ENCODE measurements at places on chromosomes 3 and 15. TPM values are rescaled to one million over a fixed set of nuclear protein-coding genes. Genes with fewer than 3 reads are reported as not detected.

The GOLGA8Q gene
- 0.15 TPM for total RNA-seq

DNA sequence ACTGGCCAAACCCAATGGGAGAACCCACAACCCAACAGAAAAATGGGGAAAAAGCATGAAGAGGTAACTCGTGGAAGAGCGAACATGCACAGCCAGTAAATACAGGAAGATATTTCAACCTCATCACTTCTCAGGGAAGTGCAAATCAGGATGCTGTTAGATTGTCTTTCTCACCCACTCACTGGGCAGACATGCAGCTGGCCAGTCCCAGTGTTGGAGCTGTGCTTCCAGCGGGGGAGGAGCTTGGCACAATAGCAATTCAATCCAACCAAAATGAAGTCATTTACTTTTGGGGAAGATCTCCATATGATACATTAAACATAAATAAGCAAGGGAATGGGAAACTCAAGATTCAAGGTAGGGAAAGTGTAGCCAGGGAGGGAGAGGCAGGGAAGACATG, 12.1 kb downstream of the WNT7A start:
- DNase-seq: no peak

- no peak for DNase-seq
These were observed at the start of gene DAPK2 for GRCh38 chr15:64046421-64047153. DAPK2 (minus strand) TSS chr15:64046485; CDS start chr15:64040261, 6,224 bp downstream.

GRCh38 chr3:123431658-123432324, 17.1 kb downstream of the ADCY5 start:
- DNase-seq: no peak

GRCh38 chr3:78025916-78026315, 986.0 kb downstream of the ROBO2 start:
- no peak for DNase-seq

- no peak for DNase-seq
These were observed 898 bp downstream of the SMAD3 start for GRCh38 chr15:67066041-67066958.

The DUOXA1 gene
- total RNA-seq: not detected
